ENCODE measurements at places on chromosomes 2 and 18.

DNA sequence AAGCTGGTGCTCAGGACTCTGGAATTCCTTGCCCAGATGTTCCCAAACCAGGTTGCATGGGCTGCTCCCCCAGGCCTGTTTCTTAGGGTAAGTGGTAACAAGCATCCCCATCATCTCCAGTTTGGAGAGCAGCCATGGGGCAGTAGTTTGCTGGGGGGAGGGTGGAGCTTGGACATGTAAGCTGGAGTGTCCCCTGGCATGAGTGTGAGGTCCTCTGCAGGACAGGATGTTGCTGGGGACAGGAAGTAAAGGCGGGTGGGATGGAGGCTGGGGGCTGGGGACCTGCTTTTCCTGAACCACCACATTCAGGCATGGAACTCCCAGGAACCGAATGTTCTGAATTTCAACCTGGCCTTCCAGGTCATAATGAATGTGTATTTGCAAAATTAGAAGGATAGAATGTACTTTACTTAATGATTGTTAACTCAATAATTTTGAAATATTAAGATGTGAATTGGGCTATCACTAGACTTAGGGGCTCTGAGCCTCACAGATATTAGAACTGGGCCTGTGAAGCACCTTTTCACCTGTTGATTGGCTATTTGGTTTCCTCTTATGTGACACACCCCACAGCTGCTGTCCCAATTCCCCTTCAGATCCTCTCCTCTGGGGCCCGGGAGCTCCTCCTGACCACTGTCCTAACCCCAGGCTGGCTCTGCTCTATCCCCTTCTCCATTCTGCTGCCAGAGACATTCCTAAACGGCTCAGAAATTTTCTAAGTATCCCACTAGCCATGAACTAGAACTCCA lies 66.4 kb upstream of the EPAS1 start:
- DNase-seq: no peak

DNA sequence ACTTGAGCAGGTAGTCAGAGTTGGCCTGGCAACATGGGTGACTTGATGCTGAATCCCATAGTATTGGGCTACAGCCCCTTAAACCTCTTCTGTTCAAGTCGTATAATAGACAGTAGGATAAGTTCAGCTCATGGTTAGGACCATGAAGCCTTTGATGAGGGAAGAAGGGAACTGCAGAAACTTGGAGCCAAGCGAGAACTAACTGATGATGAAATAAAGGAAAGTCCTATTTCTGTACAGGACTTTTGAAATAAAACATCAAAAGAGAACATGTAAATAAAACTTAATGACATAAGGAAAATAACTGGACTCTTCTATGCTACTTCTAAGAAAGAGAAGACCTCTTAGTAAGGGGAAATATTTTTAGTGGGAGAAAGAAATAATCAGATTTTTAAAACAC lies 51.2 kb upstream of the UGP2 start:
- DNase-seq: no peak

- peak; percentile 68 for DNase-seq
Observed at GRCh38 chr2:237744613-237745249, 53.8 kb upstream of the RBM44 start.

DNA sequence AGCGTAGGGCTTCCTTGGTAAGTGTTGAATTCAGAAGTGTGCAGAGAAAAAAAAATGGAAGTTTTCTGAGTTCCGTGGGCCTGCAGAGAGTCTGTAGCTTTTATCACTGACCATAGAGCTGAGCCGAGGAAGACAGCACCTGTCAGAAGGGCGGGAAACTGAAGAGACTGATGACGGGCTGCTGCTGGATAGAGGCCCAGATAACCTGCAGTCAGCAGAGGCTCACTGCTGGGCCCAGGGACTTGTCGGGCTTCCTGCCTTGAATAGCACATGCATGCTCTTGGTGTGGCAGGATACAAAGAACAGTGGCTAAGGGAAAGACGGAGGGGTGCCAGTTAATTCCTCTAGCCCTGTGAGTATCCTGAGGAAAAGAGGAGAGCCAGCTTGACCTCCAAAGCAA lies 166.4 kb downstream of the MGAT5 start:
- no peak for DNase-seq

DNA sequence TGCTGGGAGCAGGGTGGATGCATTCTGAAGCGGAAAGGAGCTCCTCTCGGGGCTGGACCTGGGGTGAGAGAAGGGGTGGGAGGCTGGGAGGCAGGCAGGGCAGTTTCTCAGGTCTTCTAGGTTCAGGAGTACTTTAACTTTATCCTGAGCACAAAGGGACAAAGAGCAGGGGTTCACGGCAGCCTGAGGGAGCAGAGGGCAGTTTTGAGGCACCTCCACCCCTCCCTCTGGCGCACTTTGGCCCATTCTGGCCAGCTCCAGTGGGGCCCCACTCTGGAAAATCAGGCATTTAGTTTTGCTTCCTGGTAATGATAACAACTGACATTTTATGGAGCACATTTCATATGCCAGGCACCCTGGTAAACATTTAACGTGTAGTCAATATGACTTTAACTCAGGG lies 14.3 kb downstream of the B3GNT7 start:
- no peak for DNase-seq

DNA sequence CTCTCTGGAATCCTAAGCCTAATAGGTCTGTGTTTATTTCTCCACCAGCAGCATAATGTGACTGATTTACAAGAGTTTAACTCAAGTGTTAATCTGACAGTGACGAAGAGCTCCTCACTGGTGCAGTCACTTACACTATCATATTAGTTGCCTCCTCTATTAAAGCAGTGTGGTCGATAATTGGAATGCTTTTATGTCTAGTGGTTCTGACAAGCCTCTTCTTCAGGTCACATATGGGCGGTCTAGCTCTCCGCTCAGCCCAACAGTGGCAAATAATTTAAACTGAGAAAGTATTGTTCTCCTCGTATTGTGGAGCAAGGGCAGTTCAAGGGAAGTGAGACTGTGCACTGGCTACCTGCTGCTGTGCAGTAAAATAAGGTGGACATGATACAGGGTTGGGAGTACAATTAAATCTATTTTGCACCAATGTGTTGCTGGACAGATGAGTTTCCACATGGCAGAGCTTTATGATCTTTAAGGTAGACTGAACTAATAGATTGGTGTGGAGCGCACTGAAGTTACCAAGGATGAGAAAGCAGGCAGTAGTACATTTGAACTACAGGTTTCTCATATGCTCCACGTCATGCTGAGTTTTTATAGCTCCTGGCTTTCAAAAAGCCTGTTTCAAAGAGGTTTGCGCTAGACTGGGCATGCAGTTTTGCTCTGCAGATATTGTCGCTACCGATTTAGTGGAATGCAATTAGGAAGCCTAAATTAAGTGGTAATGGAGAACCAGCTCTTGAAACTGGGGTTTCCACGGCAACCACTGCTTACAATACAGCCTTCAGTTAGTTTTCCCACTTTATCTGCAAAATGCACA lies 151.7 kb upstream of the POU3F3 start:
- DNase-seq: peak; percentile 10

DNA sequence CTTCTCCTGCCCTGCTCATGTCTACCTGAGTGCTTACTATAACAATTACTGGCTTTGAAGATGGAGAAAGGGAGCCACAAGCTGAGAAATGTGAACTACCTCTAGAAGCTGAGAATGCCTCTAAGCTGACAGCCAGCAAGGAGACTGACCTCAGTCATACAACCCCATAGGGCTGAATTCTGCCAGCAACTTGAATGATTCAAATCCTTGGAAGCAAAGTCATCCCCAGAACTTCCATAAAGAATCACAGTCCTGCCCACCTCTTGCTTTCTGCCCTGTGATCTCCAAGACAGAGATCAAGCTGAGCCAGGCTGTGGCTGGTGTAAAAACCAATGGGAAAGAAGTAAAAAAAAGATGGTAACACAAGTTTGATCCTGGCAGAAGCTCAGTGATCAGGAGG lies 288.2 kb upstream of the SPHKAP start:
- no peak for DNase-seq

DNA sequence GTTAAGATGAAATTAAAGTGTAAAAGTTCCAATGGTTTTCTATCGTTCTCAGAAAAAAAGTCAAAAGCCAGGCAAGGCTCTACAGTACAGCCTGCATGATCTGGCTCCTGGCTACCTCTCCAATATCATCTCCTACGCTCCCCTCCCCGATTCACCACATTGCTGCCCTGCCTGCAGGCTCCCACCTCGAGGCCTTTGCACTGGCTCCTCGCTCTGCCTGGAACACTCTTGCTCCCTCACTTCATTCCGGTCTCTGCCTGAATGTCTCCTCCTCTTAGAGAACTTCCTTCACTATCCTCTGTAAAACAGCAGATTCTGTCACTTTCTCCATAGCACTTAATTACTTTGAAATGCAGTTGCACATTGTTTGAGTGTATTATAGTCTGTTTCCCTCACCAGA lies 72.5 kb downstream of the KLF7 start:
- no peak for DNase-seq

DNA sequence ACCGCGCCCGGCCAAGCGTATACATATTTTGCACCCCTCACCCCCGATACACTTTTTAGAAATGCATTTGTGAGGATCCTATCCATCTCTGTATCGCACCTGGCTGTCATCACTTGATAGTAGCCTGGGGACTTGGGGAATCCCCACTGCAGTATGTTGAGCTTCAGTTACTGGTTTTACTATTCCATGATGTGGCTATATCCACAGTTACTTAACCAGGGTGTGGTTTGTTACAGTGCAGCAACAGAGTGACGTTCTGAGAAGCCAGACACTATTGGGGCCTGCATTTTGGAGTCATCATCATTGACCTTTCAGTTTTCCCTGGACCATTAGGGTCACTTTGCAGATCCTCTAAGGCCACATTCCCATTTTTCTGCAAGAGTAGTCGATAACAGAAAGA lies 212.7 kb downstream of the AGAP1 start:
- DNase-seq: no peak

DNA sequence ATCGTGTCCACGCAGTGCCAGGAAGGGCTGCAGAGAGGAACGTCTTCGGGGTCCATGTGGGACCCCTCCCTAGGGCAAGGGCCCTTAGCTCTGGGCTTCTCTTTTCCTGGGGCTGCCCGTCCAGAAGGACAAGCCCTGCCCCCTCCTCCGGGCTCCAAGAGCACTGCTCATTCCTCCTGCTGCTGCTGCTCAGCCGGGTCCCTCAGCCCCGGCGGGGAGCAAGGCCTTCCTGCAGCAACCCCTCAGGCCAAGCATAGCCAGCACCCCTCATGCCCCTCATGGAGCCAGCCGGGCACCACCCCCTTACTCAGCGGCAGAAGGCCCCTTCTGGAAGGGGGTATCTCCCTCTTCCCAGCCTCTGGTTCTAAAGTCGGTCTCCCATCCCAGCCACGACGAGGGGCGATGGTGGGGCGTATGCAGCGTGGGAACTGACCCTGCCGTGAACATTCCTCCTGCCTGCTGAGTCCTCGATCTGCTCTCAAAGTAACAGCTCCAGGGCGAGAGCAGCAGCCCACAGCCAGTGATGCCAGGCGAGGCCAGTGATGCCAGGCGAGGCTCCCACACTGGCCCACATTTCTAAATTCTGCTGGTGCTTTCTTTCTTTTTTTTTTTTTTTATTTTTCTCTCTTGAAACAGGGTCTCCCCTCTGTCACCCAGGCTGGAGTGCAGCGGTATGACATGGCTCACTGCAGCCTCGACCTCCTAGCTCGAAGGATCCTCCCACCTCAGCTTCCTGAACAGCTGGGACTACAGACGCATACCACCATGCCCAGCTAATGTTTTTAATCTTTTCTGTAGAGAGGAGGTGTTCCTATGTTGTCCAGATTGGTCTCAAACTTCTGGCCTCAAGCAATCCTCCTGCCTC lies 99.7 kb downstream of the HDAC4 start:
- no peak for DNase-seq

GRCh38 chr2:106115250-106115649 lies 78.9 kb downstream of the UXS1 start:
- peak; percentile 33 for DNase-seq

DNA sequence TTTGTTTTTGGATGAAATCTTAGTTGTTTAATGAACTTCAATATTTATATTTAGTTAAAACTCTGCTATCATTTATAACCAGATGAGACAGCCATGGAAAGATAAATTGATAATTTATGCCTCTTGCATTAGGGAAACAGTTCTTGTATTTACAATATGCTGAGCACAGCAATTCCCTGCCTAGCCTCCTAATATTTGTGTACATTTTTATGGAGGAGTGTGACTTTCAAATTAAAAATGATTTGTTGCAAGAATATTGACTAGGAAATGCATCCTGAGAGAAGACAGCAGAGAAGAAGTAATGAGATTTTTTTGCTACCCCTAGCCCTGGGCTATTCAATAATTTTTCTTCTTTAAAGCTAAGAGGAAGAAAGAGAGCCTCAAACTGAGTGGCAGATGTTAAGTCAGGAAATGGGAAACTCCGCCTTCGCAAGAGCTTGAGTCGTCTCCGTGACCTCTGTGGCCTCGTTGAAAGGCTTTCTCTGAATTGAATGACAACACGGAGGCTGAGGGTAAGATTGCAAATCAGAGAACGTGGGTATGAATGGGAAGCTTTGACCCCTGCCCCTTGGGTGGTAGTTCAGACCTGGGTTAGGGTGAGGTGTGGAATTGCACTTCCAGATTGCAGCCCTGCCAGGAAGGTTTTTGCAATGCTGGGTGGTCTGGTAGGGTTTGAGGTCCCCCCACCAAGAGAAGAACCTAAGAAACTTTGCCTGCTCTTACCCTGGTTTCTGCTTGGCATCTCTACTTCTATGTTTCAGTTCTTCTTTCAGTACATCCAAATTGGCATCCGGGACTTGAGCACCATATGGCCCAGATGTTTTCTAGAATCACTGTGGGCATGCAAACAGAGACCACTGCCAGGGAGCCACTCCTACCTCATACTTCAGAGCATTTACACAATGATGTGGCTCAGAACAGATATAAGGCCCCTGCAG lies 210.3 kb upstream of the RBMS1 start:
- DNase-seq: peak; percentile 66

- DNase-seq: no peak
Observed at GRCh38 chr2:28989973-28990372, 8.9 kb downstream of the TOGARAM2 start.

- DNase-seq: no peak
Observed at GRCh38 chr2:136527560-136527959, 237.8 kb upstream of the THSD7B start.

- DNase-seq: no peak
Observed at GRCh38 chr18:76441668-76442412, 53.2 kb downstream of the ZNF516 start.

DNA sequence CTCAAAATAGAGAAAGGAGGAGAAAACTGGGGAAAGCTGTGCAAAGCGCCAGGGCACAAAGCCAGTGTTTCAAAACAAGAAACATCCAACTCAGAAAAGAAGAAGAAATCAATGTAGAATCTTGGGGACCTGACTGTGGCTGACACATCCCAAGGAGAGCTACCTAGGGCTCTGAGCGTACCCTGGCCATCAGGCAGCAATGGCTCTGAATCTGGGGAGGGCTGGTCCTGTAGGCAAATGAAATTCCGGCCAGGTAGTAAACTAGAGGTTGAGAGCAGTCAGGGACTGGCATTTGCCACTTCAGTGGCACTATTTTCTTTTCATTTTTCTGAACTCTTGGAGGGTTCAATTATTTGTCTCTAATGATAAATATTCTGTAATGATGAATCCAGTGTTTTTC lies 525.8 kb downstream of the STK39 start:
- DNase-seq: no peak

- DNase-seq: peak; percentile 63
Observed at GRCh38 chr18:24271381-24272228, 126.0 kb downstream of the OSBPL1A start.

GRCh38 chr18:24631243-24632025 lies 171.0 kb downstream of the HRH4 start:
- peak; percentile 40 for DNase-seq
